ENCODE measurements at places on chromosomes 2 and 18. TPM values are rescaled to one million over a fixed set of nuclear protein-coding genes. Genes with fewer than 3 reads are reported as not detected.

GRCh38 chr2:213868526-213868925 lies 542.3 kb upstream of the VWC2L start:
- no peaks in the 10 kb centered on the region for H3K36me3 ChIP-seq
- H3K27me3 ChIP-seq, result no peaks in the 10 kb centered on the region
- H3K27ac ChIP-seq, result no peak overlapping the region

GRCh38 chr2:105573490-105573889 lies 171.2 kb upstream of the NCK2 start:
- peak overlapping the region; percentile 13 for H3K4me3 ChIP-seq
- no peak overlapping the region for H3K27ac ChIP-seq
- no peaks in the 10 kb centered on the region for H3K27me3 ChIP-seq
- DNase-seq, result no peak
- H3K36me3 ChIP-seq, result no peaks in the 10 kb centered on the region

DNA sequence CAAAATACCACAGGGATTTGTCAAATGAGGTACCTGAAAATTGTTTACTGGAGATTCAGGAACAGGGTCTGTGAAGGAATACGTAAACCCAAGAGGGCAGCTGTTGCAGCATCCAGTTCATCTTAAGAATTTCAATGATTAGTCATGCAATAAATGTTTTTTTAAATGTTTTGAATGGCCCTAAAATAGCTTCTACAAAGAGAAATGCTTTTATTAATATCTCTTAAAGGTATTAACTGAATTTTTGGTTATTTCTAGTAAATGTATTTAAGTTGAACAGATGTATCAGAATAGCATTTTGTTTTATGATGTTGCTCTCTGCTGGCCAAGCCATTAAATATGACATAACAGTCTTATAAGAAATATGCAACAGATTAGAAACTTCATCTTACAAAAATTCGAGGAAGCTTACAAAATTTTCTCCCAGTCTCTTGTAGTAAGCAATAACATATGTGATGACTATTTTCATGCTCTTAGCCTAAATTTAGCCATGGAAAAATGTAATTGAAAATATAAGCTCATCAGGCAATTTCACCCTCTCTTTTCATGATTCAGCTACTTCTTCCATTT lies 863.9 kb downstream of the SUCLG1 start:
- no peak overlapping the region for H3K4me3 ChIP-seq
- H3K27ac ChIP-seq, result no peak overlapping the region
- H3K27me3 ChIP-seq, result no peaks in the 10 kb centered on the region
- H3K4me1 ChIP-seq, result no peaks in the 10 kb centered on the region
- DNase-seq, result no peak
- H3K36me3 ChIP-seq, result no peaks in the 10 kb centered on the region

- H3K4me1 ChIP-seq, result no peaks in the 10 kb centered on the region
- no peak for DNase-seq
- no peak overlapping the region for H3K27ac ChIP-seq
- no peak overlapping the region for H3K4me3 ChIP-seq
- no peaks in the 10 kb centered on the region for H3K27me3 ChIP-seq
Measured at GRCh38 chr2:33077311-33077710, 130.6 kb downstream of the LTBP1 start.

DNA sequence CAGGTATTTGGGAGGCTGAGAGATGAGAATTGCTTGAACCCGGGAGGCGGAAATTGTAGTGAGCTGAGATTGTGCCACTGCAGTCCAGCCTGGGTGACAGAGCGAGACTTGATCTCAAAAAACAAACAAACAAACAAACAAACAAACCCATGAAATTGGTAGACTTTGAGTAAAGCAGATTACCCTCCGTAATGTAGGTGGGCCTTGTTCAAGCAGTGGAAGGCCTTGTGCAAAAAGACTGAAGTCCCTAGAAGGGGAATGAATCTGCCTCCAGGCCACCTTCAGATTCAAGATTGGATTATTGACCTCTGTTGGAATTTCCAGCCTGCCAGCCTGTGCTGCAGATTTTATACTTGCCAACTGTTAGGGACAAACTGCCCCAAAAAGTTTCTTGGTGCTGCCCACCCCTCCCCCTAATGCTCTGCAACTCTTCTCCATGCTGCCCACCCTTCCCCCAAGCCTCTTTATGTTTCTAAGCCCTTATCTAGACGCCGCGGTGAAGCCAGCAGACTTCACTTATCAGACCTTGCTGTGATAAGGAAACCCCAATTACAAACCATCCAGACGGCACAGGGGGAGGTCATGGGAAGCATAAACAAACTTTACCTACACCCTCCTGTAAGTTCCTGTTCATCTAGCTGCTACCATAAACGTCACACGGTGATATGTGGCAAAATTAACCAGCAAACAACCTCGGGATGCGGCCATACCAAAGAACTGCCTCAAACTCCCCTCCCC lies 17.0 kb downstream of the CYP27A1 start:
- no peaks in the 10 kb centered on the region for H3K27me3 ChIP-seq
- H3K36me3 ChIP-seq, result no peaks in the 10 kb centered on the region
- no peak overlapping the region for H3K27ac ChIP-seq
- H3K4me1 ChIP-seq, result no peaks in the 10 kb centered on the region
- no peak overlapping the region for H3K4me3 ChIP-seq

DNA sequence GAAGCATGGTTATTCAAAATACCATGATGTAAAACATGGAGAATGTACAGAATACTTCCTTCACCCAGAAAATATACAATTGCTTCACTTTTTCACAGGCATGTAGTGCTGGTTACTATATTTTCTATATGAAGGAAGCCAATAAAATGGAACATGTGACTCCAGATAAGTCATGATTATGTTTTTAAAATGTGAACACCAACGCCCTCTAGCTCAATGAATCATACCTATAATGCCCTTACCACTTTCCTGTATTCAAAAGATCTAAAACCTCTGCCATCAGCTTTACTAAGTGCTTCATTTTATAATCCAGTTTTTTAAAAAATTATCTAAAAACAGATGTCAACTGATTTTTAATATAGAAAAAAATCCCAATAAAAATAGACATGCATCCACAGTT lies 59.9 kb downstream of the SMAD2 start:
- no peak for DNase-seq
- H3K27me3 ChIP-seq, result no peaks in the 10 kb centered on the region
- no peak overlapping the region for H3K4me3 ChIP-seq
- no peaks in the 10 kb centered on the region for H3K4me1 ChIP-seq
- no peak overlapping the region for H3K27ac ChIP-seq
- H3K36me3 ChIP-seq, result no peaks in the 10 kb centered on the region

- DNase-seq, result no peak
- no peak within 1 kb of the TSS for H3K27ac ChIP-seq
- H3K27me3 ChIP-seq, result no peaks in the 10 kb centered on the region
- H3K4me1 ChIP-seq, result no peaks in the 10 kb centered on the region
Measured at GRCh38 chr18:11149441-11150270, at the start of gene PIEZO2. Gene PIEZO2, minus strand, starts transcription at chr18:11149569. Its CDS starts 981 bp downstream, at chr18:11148588.

- no peak for DNase-seq
- no peak overlapping the region for H3K27ac ChIP-seq
- H3K36me3 ChIP-seq, result no peaks in the 10 kb centered on the region
- no peaks in the 10 kb centered on the region for H3K27me3 ChIP-seq
- no peak overlapping the region for H3K4me3 ChIP-seq
- no peaks in the 10 kb centered on the region for H3K4me1 ChIP-seq
Measured at GRCh38 chr2:98295721-98296414, 50.4 kb upstream of the CNGA3 start.

DNA sequence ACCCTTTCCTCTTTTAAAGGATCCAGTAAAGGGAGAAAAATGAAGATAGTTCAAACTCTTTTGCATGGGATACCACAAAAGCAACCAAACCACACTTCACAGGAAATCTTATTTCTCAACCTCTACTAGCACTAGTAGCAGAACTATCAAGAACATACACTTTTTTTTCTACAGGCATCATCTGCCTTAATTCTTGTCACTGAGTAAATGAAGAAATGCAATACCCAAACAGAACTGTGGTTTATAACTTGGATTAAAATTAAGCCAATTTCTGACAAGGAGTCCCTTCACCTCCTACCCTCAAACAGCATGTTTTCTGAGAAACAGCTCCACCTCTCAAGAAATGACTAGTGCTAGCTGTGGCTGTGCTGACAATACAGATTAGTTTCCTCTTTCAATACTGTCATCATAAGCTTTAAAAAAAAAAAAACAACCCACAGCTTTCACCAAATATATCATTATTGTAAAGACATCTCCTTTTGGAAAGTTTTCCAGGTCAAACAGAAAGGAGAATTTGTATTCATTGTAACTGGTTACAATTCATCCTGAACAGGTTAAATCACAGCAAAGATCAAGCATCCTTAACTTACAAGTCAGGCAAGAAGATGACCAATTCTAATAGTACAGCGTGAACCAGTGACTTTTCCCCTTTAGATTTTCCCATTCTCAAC lies 44.4 kb downstream of the PTPN2 start:
- no peaks in the 10 kb centered on the region for H3K4me1 ChIP-seq
- DNase-seq, result no peak
- H3K27ac ChIP-seq, result peak overlapping the region; percentile 79
- no peaks in the 10 kb centered on the region for H3K27me3 ChIP-seq
- H3K4me3 ChIP-seq, result no peak overlapping the region

DNA sequence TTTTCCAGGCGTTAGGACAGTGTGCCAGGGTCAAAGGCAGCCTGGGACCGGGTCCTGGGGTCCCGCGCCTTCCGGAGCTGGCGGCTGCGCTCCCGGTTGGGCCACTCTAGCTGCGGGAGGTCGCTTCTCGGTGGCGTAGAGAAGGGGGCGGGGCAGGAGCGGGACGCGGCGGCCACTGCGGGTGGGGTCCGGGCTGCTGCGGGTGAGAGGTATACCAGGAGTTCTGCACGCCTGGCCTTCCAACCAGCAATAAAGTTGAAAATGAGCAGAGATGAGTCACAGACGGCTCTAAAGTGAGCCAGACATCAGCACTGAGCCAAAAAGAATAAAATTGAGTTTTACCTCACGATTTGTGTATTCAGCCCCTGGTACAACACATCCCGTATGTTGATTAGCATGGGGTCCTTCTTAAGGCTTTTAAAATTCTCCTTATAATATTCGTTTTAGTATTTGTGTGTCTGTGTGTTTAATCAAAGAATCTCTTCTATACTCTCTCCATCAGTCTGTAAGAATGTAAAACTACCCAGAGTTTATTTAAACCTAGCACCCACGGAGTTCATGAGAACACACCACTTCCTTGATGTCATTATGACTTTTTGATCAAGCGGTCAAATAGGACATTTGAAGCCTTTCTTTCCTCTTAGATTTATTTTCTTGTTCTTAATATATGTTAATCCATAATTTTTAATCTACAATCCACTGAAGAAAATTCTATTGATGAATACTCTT lies at the start of gene C1GALT1C1L:
Gene C1GALT1C1L, minus strand, starts transcription at position 108 of the 729 bp plus-strand sequence. Its CDS starts 107 bp downstream, at position 1.
- H3K27me3 ChIP-seq, result no peaks in the 10 kb centered on the region
- H3K36me3 ChIP-seq, result no peaks in the 10 kb centered on the region
- H3K4me1 ChIP-seq, result no peaks in the 10 kb centered on the region
- peak; percentile 68 for DNase-seq
- peak within 1 kb of the TSS; percentile 16 for H3K4me3 ChIP-seq

GRCh38 chr2:184689638-184690037 lies 91.3 kb downstream of the ZNF804A start:
- H3K36me3 ChIP-seq, result no peaks in the 10 kb centered on the region
- no peaks in the 10 kb centered on the region for H3K4me1 ChIP-seq
- no peak overlapping the region for H3K27ac ChIP-seq
- H3K27me3 ChIP-seq, result no peaks in the 10 kb centered on the region
- H3K4me3 ChIP-seq, result no peak overlapping the region

DNA sequence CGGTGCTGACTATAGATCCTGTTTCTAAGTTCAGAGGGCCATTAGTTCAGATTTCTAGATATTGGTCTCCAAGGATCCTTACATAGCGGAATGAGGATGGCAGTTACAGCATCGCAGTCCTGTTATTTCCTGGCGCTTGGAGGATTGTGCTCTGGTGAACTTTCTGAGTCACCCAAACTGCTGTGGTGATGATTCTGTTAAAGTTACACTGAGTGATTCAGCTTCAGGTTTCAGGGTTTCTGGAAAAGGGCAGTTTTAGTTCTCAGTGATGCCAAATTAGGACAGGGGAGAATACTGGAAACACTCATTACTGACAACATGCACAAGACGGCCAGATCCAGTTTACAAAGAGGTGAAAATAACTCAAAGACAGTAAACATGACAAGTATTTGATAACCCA lies 52.1 kb upstream of the ANKRD62 start:
- H3K27ac ChIP-seq, result no peak overlapping the region
- H3K4me1 ChIP-seq, result peaks cover 10% of the 10 kb centered on the region
- no peaks in the 10 kb centered on the region for H3K36me3 ChIP-seq
- no peak overlapping the region for H3K4me3 ChIP-seq

- H3K4me1 ChIP-seq, result no peaks in the 10 kb centered on the region
- DNase-seq, result no peak
- H3K36me3 ChIP-seq, result no peaks in the 10 kb centered on the region
- H3K4me3 ChIP-seq, result no peak overlapping the region
- no peak overlapping the region for H3K27ac ChIP-seq
- no peaks in the 10 kb centered on the region for H3K27me3 ChIP-seq
Measured at GRCh38 chr2:106735807-106736206, 150.2 kb downstream of the ST6GAL2 start.

DNA sequence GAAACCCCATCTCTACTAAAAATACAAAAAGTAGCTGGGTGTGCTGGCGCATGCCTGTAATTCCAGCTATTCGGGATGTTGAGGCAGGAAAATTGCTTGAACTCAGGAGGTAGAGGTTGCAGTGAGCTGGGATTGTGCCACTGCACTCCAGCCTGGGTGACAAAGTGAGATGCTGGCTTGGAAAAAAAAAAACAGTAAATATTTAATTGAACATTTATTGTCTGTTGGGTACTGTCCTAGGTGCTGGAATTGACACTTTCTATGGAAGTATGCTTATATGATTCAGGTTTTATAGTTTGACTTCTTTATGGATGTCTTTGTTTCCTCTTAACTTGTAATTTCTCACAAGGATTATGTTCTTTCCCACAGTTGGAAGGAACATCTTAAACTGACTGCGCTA lies 633.1 kb upstream of the SETBP1 start:
- H3K27ac ChIP-seq, result no peak overlapping the region
- DNase-seq, result no peak
- H3K27me3 ChIP-seq, result no peaks in the 10 kb centered on the region
- no peak overlapping the region for H3K4me3 ChIP-seq

DNA sequence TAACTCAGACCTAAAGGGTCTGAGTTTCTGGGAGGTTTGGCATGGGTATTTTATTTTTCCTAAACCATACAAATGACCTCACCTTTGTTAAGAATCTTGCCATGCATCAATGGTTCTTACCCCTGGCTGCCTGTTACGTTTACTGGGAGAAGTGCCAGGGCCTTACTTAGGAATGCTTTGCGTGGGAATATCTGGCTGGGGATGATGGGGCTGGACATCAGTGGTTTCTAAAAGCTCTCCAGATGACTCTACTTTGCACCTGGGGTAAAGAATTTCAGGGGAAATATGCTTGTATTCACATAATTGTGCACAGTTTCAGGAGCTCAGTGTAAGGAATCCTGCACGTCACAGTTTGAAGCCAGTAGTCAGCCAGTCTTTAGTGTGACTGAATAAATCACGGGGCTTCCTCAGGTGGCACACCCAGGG lies 18.2 kb upstream of the DAW1 start:
- H3K4me3 ChIP-seq, result no peak overlapping the region
- no peaks in the 10 kb centered on the region for H3K36me3 ChIP-seq
- DNase-seq, result no peak
- H3K27me3 ChIP-seq, result no peaks in the 10 kb centered on the region
- H3K27ac ChIP-seq, result no peak overlapping the region

CYP26B1 gene
- 1.9 TPM for total RNA-seq

ATP8B1 gene
- 97.3 TPM for total RNA-seq

FAM124B gene
- 5.8 TPM for total RNA-seq

PFN4 gene
- total RNA-seq, result not detected

GPR45 gene
- total RNA-seq, result not detected

Data from Peyer's patch (tissue), 4 donors.